ENCODE measurements at places on chromosomes 12 and 14.

GRCh38 chr14:90905531-90905930, 89.3 kb upstream of the TTC7B start:
- DNase-seq = no peak

- peak; percentile 80 for DNase-seq
These were observed 972 bp downstream of the SAMD4A start for GRCh38 chr14:54567639-54568561.

DNA sequence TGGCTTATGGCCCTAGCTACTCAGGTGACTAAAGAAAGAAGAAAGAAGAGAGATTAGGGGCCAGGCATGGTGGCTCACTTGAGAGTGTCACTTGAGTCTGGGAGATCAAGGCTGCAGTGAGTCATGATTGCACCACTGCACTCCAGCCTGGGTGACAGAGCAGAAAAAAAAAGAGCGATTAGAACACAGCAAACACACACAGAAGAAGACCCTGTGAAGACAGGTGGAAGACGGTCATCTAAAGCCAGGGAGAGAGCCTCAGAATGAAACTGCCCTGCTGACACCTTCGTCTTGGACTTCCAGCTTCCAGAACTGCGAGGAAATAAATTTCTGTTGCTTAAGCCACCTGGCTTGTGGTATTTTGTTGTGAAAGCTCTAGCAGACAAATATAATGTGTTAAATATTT, 17.5 kb upstream of the PPP1CC start:
- no peak for DNase-seq

DNA sequence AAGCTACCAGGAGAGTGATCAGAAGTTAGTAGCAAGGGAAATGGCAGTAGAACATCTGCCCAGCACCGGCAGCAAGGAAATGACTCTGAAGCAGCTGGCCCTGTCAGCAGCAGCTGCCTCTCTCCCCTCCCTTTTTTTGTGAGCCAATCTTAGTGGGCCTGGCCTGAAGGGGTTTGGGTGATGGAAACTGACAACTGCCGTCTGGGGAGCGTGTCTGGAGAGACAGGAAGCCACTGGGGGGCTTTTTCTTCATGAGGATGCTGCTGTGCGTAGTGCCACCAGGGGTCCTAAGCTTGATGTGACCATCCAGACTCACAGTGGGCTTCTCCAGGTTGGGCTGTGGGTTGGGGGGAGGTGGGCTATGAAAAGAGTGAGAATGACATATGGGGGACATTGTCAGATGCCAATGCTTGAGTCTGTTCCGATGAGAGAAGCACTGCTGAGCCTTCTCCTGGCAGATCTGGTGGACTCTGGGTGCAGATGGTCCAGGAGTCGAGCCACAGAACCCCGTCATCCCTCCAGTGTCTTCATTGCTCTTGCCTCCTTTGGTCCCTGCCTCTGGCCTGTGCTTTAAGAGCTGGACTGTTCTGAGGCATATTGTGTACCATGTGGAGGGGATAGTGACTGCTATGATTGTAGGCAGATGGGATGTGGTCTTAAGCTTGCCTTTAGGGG, 87.6 kb upstream of the HIF1A start:
- DNase-seq = peak; percentile 69

- DNase-seq = no peak
These were observed 305.1 kb upstream of the GARIN2 start for GRCh38 chr14:66884149-66884548.

DNA sequence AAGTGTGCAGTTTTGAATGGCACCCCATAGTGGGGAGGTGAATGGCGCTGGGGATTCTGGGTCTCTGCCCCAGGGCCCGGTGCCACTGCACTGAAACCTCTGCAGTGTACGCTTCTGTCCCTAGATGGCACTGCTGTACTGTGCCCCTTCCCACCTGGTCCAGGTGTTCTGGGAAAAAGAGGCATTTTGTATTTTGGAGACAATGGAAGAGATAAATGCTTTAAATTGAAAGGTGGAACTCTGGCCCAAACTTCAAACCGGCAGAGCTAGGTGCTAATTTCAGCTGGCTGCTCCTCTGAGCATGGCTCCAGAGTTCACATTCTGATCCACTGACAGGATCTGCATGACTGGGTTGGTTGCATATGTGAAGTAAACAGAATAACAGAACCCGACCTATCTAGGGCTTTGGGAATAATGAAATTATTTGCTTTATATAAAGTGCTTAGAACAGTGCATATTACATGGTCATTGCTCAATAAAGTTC, 52.2 kb downstream of the KRT80 start:
- DNase-seq = no peak

DNA sequence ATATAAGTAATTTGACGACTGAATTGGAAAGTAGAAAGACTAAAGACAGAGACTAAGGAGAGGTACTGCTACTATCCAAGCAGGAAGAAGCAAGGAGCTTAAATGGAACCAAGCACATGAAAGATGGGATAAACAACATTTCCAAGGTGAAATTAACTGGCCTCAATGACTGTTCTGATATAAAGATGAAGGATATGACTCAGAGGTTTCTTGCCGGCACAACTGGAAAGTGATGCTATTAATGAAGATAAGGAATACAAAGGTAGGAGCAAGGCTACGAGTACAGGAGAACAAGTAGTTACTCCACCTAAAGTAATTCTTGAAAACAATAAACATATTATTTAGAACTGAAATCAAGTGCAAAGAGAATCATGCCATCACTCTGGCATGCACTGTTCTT, 6.4 kb downstream of the SNX6 start:
- no peak for DNase-seq

DNA sequence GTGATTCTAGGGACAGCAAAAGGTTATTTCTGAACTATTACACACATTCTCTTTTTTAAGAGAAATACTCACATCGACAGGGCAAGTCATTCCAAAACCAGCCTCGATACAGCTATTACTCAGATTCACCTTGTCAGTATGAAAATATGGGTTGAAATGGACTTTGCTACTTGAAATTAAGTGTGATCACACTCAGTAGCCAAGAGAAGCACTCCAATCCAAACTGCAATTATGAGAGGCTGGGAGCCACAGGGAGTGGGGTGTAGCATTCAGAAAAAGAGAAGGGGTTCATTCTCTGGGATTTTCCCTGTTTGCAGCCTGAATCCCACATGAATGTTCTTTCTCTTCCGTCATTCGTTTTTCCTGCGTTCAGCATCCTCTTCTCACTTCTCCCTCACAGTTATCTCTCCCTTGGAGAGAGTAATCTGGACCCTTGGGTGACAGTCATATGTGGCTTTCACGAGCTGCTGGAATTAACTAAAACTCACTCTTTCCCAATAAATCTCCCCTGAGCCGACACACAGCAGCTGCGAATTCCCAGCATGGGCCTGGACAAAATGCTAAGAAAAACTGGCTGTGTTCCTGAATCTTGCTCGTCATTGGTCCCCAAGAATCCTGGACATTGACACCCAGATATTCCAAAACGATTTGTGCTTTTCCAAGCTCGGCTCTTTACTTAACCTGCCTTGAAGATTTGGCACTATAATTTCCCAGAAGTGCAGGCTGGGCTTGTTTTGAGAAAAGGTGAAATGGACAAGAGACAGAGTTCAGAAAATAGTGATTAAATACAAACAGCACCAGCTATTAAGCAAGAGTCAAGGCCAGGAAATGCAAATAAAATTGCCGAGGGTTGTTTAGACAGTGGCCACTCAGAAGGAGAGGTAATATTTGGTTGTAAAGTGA, 199.5 kb upstream of the PLEKHG7 start:
- peak; percentile 58 for DNase-seq

DNA sequence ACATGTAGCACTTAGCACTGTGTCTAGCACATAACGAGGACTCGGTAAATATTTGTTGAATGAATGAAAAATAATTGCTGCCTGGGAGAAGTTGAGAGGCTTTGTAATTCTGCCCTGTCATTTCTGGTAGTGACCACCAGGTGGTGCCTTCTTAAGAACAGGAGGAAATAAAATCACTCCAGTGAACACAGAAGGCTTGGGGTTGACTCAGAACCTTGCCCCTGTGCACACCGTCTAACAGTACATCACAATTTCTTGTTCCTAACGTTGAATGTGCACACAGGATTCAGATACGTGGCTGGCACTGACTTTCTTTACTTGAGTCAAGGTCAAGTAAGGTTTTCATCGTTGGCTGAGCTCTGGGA, 91.8 kb downstream of the RGS6 start:
- no peak for DNase-seq

DNA sequence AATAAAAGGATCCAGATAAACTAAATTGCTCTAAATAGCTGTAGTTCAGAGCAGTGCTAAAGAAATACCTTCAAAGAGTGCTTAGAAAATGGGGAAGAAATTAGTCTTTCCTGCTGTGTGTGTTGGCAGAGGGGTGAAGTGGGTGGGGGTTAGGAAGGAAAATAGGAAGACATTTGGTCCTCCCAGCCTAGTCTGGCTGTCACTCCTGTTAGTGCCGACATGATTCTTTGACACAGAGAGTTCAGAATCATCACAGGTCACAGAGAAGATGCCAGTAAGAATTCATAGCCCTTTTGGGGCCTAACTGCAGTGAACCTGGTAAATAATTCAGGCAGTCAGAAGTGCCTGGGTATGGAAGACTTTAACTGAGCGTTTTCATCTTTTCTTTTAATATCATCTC, 74.8 kb downstream of the FLRT2 start:
- no peak for DNase-seq

- no peak for DNase-seq
These were observed 12.1 kb upstream of the LRP6 start for GRCh38 chr12:12278899-12279298.

GRCh38 chr12:96701856-96702255, 205.2 kb upstream of the NEDD1 start:
- no peak for DNase-seq

GRCh38 chr14:45641541-45641940, 388.5 kb upstream of the MIS18BP1 start:
- no peak for DNase-seq

DNA sequence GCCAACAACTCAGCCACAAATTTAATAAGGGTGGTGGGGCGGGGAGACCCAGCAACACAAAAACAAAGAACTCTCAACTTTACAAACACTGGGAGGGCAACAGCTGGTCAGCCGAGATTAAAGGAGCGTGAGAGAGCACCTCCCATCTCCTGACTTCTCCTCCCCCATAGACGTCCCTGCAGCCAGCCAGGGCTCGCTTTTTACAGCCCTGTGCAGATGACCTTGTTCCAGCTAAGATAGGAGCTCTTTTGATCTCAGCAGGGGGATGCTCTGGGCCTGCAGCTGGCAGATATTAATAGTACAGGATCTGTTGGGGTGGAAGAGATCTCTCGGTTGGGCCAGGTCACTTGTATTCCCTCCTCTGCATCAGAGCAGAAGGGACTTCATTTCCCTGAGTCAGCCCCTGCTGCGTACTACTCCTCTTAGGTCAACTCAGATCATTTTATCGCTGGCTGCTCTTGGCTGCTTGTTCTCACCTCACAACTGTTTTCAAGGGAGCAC, 475.8 kb downstream of the RAD51B start:
- peak; percentile 65 for DNase-seq

- no peak for DNase-seq
These were observed 88.3 kb downstream of the LRP6 start for GRCh38 chr12:12178559-12178958.

DNA sequence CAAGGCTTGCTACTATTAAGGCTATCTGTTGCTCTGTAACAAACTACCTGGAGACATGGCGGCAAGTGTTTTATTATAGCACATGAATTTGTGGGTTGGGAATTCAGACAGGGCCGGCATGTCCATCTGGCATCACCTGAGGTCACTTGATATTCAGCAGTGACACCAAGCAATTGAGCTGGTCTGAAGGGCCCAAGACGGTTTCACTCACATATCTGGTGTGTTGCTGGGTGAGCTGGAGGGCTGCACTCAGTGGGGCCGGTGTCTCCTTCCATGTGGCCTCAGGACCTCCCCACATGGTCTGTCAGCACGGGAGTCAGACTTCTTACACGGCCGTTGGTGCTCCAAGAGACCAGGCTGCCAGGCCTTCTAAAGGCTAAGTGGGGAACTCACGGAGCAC, 52.4 kb upstream of the SCN8A start:
- DNase-seq = no peak

- no peak for DNase-seq
These were observed 100.7 kb downstream of the ZFC3H1 start for GRCh38 chr12:71562676-71563595.

DNA sequence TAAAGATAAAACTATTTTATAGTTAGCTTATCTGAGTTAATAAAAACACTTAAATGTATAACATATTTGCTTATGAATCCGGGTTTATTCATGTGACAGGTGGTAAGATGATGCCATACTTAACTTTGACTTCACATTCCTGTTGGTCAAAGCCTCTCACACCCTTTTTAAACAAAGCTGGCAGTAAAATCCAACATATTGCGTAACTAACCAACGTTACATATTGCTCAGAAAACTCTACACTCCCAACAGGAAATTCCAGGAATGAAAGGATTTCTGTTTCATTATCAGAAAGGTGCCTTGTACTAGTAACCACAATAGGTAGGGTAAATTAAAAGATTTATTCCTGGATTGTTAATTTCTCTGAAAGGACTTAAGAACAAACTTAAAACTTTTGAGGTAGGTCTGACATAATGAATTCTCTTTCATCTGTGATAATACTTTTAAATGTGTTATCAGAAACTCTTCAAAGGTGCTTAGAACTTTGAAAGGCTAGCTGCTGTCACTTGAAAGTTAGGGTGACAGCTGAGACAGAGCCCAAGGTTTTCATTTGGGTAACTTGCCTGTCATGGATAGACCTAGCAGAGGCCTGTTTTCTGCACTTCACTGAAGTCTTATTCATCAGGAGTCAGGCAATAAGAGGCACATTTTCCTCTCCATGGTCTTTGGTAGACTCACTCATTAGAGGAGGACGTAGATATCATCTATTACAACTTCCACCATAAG, 23.8 kb upstream of the CATSPERB start:
- DNase-seq = no peak

DNA sequence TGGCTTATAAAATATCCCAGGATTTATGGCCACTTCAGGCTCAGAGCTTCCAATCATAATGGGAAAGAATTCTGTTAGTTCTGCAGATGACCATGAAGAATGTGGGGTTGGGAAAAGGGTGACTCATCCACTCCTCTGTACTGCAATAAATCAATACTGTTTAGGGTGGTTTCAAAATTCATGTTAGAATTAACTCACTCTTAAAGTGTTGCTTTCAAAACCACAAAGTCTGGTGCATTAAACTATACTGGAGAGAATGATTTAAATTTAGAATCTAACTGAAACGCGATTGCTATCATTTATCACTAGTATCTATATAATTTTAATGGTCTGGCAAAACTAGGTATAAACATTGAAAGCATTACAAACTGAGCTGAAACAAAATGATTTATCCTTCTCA, 798 bp downstream of the CCDC198 start:
- no peak for DNase-seq

DNA sequence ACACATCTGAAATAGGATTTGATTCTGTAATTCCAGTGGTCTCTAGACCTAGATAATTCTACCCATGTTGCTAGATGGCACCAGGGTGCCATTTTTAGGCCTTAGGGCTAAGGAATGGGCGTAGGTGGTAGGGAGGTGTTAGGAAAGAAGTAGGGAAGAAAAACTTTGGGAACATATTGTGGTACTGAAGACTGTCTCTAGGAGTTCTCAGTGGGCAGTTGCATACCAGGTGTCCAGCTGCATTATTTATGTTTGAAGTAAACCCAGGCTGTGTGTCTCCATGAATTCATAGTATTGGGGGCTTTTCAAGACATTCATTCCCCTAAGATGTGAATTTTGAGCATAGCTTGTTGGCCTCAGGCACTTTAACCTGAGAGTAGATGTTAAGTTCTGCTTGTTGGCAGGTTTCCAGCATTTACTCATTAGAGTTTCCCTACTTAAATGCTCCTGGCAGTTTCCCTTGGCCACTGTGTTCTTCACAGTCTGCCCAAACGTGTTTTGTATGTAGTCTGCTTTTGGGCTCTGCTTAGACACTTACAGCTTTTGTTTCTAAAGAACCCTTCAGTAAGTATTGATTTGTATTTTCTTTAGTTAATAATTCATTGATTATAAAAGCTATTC, 31.5 kb upstream of the CCT2 start:
- no peak for DNase-seq
